Astrocyte (in vitro differentiated cells and primary cell): ENCODE measurements at places on chromosomes 11 and 22.
A peak's percentile ranks its signal among the peaks of the same experiment; 100 is the strongest.

- peak; percentile 78 for DNase-seq
Observed at GRCh38 chr22:50282361-50283155, 12.4 kb upstream of the MAPK11 start.

- no peak for DNase-seq
Observed at GRCh38 chr11:112778091-112778876, 182.9 kb upstream of the NCAM1 start.

GRCh38 chr11:100851147-100851546 lies 164.1 kb downstream of the ARHGAP42 start:
- DNase-seq: peak; percentile 45

DNA sequence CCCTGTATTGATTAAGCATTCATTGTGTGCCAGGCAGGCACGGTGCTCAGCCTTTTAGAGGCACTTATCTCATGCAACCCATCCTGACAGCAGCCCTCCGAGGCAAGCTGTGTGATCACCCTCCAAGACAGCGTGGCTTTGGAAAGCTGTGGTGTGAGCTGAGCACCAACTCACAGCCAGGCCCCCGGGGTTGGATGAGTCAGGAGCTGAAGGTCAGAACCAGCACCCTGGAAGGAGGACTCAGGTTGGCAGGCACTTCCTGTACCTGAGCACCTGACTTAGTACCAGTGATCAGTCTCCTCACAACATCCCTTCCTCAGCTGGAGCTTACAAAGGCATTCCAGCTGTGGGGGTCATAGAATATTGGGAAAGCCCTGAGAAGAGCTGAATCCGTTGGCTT lies 9.0 kb downstream of the PATZ1 start:
- no peak for DNase-seq

- no peak for DNase-seq
Observed at GRCh38 chr11:76801225-76801624, 18.1 kb downstream of the TSKU start.

- no peak for DNase-seq
Observed at GRCh38 chr11:25211635-25212254, 714.9 kb downstream of the LUZP2 start.

GRCh38 chr22:29256606-29257325 lies 11.0 kb downstream of the RHBDD3 start:
- DNase-seq: no peak

- DNase-seq: no peak
Observed at GRCh38 chr11:15136166-15136565, 21.4 kb downstream of the INSC start.

GRCh38 chr11:35418282-35419183 lies 825 bp downstream of the SLC1A2 start:
- DNase-seq: no peak
